ENCODE measurements at places on chromosomes 4 and X. TPM values are rescaled to one million over a fixed set of nuclear protein-coding genes. Genes with fewer than 3 reads are reported as not detected.

Gene FGF13
- not detected for polyA plus RNA-seq

Gene VBP1
- polyA plus RNA-seq = 28.1 TPM

Gene PRRG3
- polyA plus RNA-seq = not detected

Gene FGF5
- polyA plus RNA-seq = 3.9 TPM

Gene STATH
- not detected for polyA plus RNA-seq

Gene IL15
- 1.4 TPM for polyA plus RNA-seq

Gene SLC10A3
- polyA plus RNA-seq = 29.3 TPM

Gene TASL
- not detected for polyA plus RNA-seq

Gene WDR17
- 0.18 TPM for polyA plus RNA-seq

Gene MAGEA4
- not detected for polyA plus RNA-seq

Gene TIMM8A
- polyA plus RNA-seq = 16.0 TPM

Gene CXCL3
- polyA plus RNA-seq = 9.0 TPM

Measured in mammary epithelial cell (primary cell).